ENCODE measurements at places on chromosomes 4 and X.

GRCh38 chr4:142815834-142816233 lies 30.3 kb downstream of the INPP4B start:
- no peak for DNase-seq

DNA sequence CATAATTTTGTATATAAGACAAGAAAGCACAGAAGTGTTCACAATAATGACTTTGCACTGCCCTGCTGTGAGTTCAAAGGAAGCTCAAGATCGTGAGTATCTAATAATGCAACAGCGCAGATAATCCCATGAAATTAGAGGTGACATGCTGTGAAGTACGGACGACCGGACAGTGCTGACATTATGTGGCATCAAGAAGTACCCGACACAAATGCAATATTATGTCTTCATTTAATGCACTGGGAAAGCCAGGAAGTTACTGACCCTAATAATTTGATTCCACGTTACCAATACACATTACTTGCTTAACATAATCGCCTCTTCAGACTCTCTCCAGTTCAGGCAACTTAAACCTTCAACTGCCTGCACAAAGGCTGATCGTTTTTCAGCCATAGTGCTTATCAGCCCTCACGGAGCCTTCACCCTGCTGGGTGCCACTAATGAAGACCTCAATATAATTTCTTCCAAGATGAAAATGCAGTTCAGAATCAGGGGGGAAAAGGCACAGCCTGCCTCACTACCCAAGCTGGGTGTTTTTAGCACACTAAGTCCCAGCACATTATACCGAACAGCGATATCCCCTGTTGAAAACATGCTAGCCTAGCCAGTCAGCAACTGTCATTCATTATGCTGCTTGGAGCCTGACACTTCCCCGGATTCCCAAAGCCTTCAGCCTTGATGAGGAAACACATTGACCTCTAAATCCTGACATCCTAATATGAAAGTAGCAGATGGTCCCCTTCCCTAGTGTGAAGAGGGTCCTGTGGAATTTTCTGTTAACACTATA lies 56.1 kb downstream of the SLC7A11 start:
- no peak for DNase-seq

- no peak for DNase-seq
Measured at GRCh38 chr4:148944136-148944838, 502.1 kb upstream of the NR3C2 start.

DNA sequence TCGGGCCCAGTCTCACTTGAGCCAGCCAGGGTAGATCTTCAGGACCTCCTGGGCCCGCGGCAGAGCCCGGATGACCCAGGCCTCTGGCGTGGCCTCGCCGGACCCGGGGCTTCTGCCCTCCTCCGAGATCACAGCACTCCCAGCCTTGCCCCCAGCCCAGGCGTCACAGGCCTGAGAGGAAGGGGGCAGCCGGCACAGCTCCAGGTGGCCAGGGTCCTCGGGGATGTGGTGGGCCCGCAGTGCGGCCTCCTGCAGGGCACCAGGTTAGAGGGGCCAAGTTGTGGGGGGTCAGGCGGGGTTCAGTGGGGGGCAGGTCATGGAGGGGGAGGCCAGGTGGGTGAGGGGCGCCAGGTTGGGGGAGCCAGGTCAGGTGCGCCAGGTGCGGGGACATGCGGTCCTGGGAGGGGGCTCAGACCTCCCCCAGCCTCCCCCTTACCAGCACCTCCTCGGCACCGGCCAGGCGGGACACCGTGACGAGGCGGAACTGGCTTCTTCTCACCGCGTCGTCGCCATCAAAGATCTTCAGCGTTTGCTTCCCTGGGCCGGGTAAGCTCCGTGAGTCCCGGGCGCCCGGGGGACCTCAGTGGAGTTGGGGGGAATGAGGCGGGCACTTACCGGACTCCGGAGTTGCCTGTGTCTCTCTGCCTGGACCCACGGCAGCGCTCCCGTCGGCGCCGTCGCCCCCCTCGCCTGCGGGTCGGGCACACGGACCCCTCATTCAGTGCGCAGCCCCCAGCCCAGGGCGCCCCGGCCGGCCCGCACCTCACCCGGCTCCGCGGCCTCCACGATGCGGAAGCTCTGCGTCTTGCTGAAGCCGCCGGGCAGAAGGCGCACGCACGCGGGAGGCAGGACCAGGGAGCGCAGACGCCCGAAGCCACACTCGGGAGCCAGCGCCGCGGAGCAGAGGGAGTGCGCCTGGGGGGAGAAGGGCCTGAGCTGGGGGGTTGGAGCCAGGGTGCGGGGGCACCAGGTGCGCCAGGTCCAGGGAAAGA lies 6.0 kb downstream of the DGKQ start:
- DNase-seq, result no peak

DNA sequence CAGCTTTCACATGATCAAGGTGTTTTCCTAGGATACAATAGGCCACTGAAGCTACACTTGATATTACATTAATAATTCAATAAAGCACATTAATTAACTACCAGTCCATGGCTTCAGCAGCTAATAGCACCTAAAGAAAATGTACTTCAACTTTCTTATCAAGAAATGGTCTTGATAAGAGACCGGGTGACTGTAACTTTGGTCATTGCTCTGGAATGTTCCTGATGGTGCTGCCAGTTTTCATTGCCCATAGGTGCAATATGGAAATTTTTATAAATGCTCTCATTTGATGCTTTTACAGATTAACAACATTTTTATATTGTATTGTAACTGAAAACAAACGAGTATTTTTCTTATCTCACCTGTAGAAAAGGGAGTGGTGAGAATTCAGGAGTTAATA lies 165.4 kb downstream of the SHROOM3 start:
- no peak for DNase-seq

DNA sequence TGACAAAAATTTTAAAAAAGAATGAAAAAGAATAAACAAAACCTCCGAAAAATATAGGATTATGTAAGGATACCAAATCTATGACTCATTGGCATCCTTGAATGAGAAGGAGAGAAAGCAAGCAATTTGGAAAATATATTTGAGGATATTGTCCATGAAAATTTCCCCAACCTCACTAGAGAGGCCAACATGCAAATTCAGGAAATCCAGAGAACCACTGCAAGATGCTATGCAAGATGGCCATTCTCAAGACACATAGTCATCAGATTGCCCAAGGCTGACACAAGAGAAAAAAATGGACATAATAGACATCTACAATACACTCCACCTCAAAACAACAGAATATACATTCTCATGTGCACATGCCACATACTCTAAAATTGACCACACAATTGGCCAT lies 135.9 kb upstream of the SPANXB1 start:
- no peak for DNase-seq

GRCh38 chr4:72564184-72564583 lies 4.8 kb downstream of the ADAMTS3 start:
- DNase-seq, result no peak

- no peak for DNase-seq
Measured at GRCh38 chr4:39062770-39063097, 702 bp downstream of the KLHL5 start.

DNA sequence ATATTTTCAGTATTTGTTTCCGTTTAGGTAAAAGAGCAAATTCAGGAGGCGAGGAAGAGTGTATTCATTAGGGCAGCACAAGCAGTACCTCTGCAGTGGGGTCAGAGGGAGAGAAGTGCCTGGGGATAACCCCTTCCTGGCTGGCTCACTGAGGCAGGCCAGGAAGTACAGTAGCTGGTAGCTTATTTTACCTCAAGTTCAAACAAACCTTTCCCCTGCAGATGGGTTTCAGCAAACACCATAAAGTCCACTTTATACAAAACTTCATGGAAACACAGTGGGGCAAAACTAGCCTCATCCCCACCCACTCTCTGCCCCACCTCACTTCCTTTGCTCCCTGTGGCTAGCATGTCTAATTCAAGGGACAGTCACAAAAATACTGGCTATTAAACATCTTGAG lies 29.5 kb downstream of the MEPE start:
- no peak for DNase-seq

GRCh38 chrX:15744181-15744867 lies 6.3 kb downstream of the CA5B start:
- no peak for DNase-seq

- DNase-seq, result no peak
Measured at GRCh38 chrX:103276581-103277002, at the start of gene TCEAL5. Gene TCEAL5 (minus strand): TSS chrX:103276750. CDS start chrX:103274563, 2,187 bp downstream.

DNA sequence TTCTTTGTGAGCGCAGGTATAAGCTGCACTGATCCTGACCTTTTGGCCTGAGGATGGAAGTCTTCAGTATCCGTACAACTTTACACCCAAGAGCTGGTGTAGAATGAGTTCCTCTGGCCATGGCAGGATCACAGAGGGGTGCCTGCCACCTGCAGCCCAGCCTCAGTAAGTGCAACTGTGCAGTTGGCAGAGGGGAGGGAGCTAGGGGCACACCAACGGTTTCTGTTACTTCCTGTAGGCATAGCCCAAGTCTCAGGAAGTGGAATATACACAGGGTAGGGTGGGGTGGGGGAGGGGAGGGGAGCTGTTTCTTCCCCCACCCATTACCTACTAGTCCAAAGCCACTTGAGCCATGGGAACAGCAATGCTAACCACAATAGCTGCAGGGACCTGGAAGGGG lies 85.4 kb upstream of the GBA3 start:
- peak; percentile 13 for DNase-seq

DNA sequence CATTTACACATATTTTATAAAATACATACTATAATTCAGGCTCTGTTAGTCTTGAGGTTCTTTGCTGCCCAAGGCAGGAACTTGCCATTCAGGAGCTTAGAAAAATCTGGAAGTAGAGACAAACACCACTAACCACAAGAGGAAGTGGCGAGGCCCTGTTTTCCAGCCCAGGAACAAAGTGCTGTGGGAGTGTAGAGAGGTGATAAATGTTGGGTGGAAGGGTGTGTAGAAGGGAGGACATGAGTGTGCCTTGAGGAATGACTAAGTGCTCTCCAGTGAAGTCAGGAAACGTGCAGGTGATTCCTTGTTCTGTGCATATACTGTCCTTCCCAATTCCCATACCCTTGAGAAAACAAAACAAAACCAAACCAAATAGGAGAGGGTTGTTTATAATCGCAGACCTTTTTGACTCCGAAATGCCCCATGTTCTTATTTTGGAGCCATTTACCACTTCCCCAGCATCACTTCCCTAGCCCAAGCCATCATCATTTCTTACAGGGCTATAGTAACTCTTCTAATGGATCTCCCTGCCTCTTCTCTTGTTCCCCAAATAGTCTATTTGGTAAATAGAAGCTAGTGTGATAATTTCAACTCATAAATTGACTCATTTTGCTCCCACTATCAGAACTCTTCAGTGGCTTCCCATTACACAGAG lies 83.2 kb downstream of the GPAT3 start:
- DNase-seq, result no peak

DNA sequence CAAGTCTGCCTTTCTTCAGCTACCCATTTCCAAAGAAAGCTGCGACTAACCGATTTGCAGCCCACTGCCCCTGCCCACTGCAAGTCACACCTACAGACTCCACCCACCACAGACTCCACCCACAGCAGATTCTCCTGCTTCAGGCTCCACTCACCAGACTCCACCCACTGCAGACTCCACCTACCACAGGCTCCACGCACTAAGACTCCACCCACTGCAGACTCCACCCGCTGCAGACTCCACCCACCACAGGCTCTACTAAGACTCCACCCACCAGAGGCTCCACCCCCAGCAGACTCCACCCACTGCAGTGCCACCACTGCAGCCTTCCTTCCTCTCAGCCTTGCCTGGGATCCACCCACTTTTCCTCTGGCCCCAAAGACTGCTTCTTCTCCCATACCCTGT lies 41.3 kb downstream of the ABLIM2 start:
- peak; percentile 4 for DNase-seq

GRCh38 chrX:14817571-14817970 lies 55.3 kb downstream of the FANCB start:
- DNase-seq, result no peak

- no peak for DNase-seq
Measured at GRCh38 chrX:24777660-24778059, 83.9 kb downstream of the POLA1 start.

- no peak for DNase-seq
Measured at GRCh38 chr4:31445526-31445925, 725.4 kb downstream of the PCDH7 start.

- DNase-seq, result no peak
Measured at GRCh38 chr4:163590103-163590502, 95.6 kb downstream of the TMA16 start.
